A549 treated with Hydrocortisone at 1 μM for 4 hours (cell line): ENCODE measurements at places on chromosomes 4 and X. TPM values are rescaled to one million over a fixed set of nuclear protein-coding genes. Genes with fewer than 3 reads are reported as not detected.

CDKL5 gene
- 3.1 to 6.3 TPM (median 5.5 TPM) in 5 replicates for total RNA-seq

LONRF3 gene
- total RNA-seq: 3.0 to 3.6 TPM (median 3.4 TPM) in 5 replicates

ARMCX4 gene
- 0.31 to 0.69 TPM (median 0.63 TPM) in 5 replicates for total RNA-seq

DAPP1 gene
- total RNA-seq: not detected in 5 replicates

LIN54 gene
- 5.2 to 8.7 TPM (median 6.4 TPM) in 5 replicates for total RNA-seq

TNMD gene
- total RNA-seq: not detected in 5 replicates

SPINK2 gene
- 0.18 TPM in 1 of 5 replicates, not detected in the others for total RNA-seq

TRO gene
- total RNA-seq: 0.48 to 0.74 TPM (median 0.63 TPM) in 5 replicates

TRIM2 gene
- total RNA-seq: 0.62 to 1.2 TPM (median 0.64 TPM) in 5 replicates

ASB12 gene
- not detected in 5 replicates for total RNA-seq

GAGE12E gene
- not detected in 5 replicates for total RNA-seq

STK26 gene
- total RNA-seq: 8.3 to 12.9 TPM (median 10.1 TPM) in 5 replicates

COX18 gene
- total RNA-seq: 5.2 to 7.0 TPM (median 6.3 TPM) in 5 replicates
